ENCODE measurements at places on chromosomes 13 and 19.

- no peak for DNase-seq
These were observed 199.8 kb upstream of the SGCG start for GRCh38 chr13:22980936-22981335.

GRCh38 chr19:8697671-8698432 lies 743 bp downstream of the ACTL9 start:
- DNase-seq: no peak

DNA sequence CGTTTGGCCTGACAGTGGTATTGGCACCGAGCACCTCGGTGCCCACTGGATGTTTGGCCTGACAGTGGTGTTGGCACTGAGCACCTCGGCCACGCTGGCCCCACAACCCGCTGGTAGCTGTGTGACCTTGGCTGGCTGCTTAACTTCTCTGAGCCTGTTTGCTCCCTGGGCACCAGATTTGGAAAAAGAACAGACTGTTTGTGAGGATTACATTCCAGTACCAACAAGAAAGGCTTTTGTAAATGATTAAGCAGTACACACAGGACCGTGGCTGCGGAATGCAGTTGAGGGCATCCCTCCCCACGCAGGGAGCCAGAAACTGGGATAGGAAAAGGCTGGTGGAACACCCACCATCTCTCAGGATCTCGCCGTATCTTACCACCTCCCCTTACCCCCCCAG lies 31.9 kb downstream of the SLC25A42 start:
- no peak for DNase-seq

GRCh38 chr13:95568131-95568530 lies 15.6 kb downstream of the CLDN10 start:
- no peak for DNase-seq

DNA sequence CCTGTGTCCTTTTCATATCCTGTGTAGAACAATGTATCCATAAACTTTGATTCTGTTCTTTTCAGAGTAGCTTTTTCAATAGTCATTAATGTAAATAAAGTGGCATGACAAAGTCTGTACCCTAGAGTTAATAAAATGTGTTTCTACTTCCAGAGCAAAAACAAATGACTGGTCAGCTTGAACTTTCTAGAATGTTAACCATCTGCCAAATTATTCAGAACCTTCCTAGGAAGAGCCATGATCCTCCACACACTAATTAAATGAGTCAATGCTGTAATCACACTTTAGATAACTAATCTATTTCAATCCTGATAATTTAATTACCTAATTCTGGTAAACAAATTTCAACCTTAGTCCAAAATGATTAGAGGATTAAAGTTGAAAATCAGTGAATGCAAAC lies 73.2 kb downstream of the DIAPH3 start:
- no peak for DNase-seq

GRCh38 chr19:31545777-31546176 lies 196.5 kb upstream of the TSHZ3 start:
- DNase-seq: no peak

- no peak for DNase-seq
These were observed 7.0 kb upstream of the UNC13A start for GRCh38 chr19:17695198-17695597.

GRCh38 chr19:39238209-39238608 lies 6.6 kb downstream of the IFNL3 start:
- DNase-seq: no peak

DNA sequence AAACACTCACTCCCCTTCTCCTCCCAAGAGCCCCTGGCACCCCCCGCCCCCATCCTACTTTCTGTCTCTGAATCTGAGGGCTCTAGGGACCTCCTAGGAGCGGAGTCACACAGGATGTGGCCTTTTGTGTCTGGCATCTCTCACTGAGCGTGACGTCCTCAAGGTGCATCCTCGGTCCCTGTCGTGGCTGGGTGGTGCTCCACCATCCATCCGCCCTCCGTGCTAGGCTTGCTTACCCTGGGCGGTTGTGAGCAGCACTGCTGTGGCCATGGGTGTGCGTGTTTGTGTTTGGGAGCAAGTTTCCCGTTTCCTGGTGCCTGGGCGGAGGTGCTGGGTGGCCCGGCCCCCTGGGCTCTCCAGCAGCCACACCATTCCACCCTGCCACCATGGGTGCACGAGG lies 12.2 kb downstream of the PLEKHJ1 start:
- DNase-seq: no peak

GRCh38 chr13:38530492-38530891 lies 156.4 kb upstream of the FREM2 start:
- no peak for DNase-seq

GRCh38 chr13:109904218-109904617 lies 117.8 kb upstream of the IRS2 start:
- no peak for DNase-seq

GRCh38 chr19:51668216-51668615 lies 21.6 kb upstream of the SIGLEC14 start:
- no peak for DNase-seq

DNA sequence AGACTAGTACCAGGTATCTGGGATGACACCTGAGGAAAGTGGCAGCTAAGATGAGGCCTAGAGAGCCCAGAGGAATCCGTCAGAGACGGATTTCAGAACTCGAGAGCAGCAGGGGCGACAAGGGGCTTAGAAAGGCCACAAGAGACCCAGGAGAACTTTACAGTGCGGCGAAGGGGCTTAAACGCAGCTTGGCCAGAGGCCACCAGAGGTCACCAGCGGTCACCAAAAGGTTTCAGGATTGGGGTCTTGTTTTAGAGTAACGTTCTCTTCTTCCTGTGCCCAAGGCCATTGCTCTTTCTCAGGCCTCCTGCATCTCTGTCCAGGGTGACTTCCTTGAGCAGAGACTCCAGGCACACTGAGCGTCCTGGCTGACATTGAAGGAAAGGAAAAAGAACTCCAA lies 2.2 kb downstream of the ZSCAN22 start:
- DNase-seq: no peak

DNA sequence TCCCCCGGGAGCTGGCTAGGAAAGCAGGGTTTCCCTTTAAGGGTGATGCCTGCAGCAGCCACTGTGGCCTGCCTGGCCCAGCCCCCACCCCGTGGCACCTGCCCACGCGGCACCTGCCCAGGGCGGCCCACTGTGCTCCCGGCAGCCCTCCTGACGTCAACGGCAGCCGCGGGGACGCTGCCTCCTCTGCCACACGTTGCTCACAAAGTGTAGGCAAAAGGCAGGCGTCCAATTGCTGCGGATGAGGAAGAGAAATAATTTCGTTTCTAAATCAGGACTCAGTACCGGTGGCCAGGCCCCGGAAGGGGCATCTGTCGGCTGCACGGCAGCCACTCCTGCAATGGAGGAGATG lies 122.3 kb downstream of the URI1 start:
- no peak for DNase-seq

DNA sequence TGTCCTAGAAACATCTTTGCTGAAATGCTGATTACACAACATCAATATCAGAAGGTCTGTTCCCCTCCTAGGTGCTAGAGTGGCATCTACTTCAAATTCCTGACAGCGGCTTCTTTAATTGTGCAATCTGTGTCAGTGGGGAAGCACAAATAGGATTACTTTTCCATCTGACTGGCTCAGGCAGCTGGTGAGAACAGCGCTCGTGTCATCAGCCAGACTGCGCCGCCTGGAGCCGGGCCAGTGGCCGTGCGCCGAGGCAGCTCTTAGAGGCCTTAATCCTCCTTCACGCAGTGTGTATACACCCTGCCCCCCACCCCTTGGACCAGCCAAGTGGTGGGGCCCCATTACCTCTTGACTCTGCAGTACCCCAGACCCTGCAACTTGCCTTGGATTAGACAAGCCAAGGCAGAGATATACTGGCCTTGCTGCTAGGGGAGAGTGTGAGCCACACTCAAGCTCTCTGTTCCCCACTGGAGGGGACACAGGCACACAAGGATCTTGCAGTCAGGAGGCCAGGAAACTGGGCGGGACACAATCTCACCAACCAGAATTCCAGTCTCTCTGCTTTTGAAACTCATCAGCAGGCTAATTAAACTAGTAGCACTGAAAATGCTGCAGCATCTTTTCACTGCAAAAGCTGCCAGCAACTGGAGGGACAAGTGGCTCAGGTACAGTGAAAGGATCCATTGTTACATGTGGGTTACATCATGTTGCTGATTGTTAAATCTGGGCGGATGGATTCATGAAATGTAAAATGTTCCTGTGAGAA lies 48.9 kb upstream of the EPHX3 start:
- peak; percentile 70 for DNase-seq

- no peak for DNase-seq
These were observed 744.8 kb downstream of the PCDH17 start for GRCh38 chr13:58376349-58376748.

DNA sequence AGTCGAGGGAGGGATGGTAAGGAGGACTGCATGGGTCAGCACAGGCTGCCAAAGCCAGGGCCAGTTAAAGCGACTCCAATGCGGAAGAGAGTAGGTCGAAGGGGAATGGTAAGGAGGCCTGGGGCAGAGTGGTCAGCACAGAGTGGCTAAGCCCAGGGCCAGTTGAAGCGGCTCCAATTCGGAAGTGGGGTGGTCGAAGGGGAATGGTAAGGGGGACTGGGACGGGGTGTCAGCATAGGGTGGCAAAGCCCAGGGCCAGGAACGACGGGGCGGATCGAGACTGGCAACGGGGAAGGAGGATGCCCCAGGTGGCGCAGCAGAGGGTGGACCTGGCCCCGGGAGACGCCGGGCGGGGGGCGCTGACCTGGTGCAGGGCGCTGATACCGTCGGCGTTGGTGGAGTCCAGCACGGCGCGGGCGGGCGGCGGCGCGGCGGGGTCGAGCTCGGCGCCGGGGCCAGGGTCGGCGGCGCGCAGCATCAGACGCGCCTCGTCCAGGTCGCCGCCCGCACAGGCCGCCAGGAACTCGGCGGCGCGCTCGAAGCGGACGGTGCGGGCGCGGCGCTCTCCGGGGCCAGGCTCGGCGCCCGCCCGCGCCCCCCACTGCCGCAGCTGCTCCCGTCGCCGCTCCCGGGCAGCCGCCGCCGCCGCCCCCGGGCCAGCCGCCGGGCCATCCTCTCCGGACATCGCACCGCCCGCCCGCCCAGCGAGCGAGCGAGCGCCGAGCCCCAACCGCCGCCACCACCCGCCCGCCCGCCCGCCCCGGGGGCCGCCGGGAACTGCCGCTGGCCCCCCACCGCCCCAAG lies at the start of gene PPP1R12C:
Gene PPP1R12C, minus strand, starts transcription at position 779 of the 804 bp plus-strand sequence. Its CDS starts 94 bp downstream, at position 685.
- no peak for DNase-seq

DNA sequence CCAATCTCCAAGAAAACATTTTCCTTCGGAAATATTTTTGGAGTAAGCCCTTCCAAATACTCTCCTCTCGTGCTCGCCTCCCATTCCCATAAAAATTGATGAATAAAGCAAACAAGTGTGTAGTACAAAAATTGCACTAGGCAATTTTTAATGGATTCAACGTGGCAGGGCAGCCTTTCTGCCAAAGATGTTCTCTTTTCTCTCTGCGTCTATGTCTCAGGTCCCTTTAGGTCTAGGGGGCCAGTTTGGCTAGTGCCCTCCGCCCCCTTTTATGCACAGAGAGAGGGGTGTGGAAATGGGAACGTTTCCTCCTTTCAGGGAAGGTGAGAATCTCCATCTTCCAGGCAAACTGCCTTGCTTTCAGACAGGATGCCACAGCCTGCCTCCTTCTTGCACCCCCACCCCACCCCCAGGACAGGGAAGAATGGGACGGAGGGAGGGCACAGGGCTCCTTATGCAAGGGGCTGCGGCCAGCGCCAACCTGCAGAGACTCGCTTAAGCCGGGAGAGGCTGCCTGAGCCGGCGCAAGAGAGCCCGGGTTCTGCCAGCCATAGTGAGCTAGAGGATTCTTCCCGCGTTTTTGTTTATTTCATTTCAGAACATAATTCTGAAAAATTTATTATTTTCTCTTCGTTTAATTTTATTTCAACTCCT lies 2.7 kb upstream of the ZIC2 start:
- no peak for DNase-seq

DNA sequence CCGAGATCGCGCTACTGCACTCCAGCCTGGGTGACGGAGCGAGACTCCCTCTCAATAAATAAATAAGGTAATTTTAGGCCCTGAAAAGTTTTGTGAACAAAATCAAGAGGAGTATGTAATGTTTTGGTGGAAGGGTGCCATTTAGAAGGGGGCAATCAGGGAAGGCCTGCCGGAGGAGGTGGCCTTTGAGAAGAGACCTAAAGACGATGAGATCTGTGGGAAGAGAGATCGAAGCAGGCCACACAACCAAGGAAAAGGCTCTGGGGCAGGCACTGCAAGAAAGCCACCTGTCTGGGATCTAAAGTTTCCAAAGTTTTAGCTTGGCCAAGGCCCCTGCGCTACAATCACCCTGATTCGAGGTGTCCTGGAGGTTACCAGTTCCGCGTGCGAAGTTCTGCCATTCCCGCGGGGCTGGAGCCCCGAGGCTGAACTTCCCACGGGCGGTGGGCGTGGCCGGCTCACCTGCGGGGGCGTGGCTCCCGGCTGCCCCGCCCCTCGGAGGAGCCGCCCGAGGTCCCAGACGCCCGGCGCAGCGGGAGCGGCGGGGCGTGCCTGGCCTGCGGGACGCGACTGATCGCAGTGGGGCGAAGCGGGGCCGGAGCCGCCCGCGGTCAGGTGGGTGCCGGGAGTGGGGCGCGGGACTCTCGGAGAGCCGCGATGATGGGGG lies at the start of gene KLC3:
Gene KLC3, plus strand, starts transcription at position 519 of the 667 bp plus-strand sequence. CDS start 4,792 bp downstream, outside the sequence.
- DNase-seq: no peak

DNA sequence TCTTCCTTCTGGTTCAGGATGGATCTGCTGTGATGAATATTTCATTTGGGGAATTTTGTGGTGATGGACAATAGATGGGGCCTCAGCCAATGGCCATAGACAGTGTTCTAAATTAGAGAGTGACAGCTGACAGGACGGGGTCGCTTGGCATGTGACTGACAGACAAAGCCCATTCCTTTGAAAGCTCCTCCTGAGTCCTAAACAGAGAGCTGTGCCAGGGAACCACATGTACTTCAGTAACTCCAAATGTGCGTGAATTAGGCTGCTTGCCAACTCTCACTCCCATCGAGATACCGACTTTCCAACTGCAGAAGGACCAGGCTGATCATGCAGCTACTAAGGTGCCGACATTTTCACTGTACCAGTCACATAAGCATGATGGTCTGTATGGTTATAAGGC lies 187.7 kb downstream of the SHISA2 start:
- DNase-seq: no peak

GRCh38 chr13:44244288-44244687 lies 129.3 kb upstream of the SERP2 start:
- no peak for DNase-seq

GRCh38 chr19:861756-862580 lies 2.5 kb downstream of the CFD start:
- DNase-seq: peak; percentile 83

DNA sequence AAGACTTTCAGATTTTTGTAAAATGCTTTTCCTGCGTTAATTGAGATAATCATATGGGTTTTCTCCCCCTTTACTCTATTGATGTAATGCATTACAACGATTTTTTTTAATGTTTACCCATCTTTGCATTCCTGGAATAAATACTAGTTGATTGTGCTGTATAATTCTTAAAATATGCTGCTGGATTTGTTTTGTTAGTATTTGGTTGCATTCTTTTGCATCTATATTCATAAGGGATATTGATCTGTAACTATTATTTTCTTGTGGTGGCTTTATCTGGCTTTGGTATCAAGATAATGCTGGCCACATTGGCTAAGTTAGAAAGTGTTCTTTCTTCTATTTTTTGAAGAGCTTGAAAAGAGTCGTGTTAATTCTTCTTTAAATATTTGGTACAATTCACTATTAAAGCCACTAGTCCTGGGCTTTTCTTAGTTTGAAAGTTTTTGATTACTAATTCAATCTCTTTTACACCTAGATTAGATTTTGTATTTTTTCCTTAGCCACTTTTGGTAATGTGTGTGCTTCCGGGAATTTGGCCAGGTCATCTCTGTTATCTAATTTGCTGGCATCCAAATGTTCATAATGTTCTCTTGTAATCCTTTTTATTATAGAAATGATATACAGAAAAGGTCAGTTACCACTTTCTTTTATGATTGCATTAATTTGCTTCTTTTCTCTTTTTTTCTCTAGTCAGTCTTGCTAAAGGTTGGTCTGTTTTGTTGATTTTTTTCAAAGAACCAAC lies 29.8 kb downstream of the KL start:
- DNase-seq: no peak

GRCh38 chr19:31039151-31039550 lies 310.1 kb downstream of the TSHZ3 start:
- DNase-seq: no peak

All from NCI-H2029 treated with DMSO at 0.1 percent for 48 hours (cell line).